ENCODE measurements at places on chromosomes 7 and 10.

GRCh38 chr7:87219545-87220025, at the start of gene TMEM243:
TSS of gene TMEM243 (minus strand) at chr7:87219732. CDS start at chr7:87219503, 229 bp downstream.
- H3K36me3 ChIP-seq, result peaks cover 4% of the 10 kb centered on the region
- peak within 1 kb of the TSS; percentile 99 for H3K4me3 ChIP-seq
- peaks cover 40% of the 10 kb centered on the region for H3K4me1 ChIP-seq
- H3K27ac ChIP-seq, result peak within 1 kb of the TSS; percentile 99
- peak; percentile 79 for DNase-seq

GRCh38 chr7:69708857-69709256, 110.6 kb downstream of the AUTS2 start:
- no peak for DNase-seq
- no peak overlapping the region for H3K27ac ChIP-seq
- H3K4me3 ChIP-seq, result no peak overlapping the region
- H3K27me3 ChIP-seq, result no peaks in the 10 kb centered on the region
- no peaks in the 10 kb centered on the region for H3K4me1 ChIP-seq

DNA sequence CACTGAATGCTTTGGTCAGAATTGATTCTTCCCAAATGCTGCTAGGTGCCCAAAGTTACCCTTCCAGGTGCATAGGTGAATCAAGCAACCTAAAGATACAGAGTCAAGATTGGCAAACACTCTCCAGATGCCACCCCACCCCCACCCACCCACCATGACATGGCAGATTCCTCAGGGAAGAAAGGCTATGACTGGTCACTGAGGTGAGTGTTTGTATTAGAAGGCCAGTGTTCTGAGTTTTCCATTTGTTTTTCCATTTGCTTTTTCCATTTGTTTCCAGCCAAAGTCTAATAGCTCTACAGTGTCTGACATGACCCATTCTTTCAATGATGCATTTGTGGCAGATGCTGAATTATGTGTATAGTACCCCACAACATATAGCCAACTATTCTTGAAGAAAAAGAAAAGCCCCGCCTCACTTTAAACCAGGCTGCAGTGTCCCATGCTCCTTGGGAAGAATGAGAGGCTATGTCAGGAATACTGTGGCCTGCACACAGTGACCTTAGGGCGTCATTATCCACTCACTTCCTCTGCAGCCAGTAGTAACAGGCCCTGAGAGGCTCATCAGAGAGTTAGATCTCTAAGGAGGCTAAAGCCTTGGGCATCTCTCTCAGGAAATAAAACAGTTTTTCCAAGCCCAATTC, 16.1 kb upstream of the HIBADH start:
- no peak overlapping the region for H3K4me3 ChIP-seq
- DNase-seq, result no peak
- H3K27me3 ChIP-seq, result no peaks in the 10 kb centered on the region
- H3K4me1 ChIP-seq, result no peaks in the 10 kb centered on the region
- no peak overlapping the region for H3K27ac ChIP-seq

DNA sequence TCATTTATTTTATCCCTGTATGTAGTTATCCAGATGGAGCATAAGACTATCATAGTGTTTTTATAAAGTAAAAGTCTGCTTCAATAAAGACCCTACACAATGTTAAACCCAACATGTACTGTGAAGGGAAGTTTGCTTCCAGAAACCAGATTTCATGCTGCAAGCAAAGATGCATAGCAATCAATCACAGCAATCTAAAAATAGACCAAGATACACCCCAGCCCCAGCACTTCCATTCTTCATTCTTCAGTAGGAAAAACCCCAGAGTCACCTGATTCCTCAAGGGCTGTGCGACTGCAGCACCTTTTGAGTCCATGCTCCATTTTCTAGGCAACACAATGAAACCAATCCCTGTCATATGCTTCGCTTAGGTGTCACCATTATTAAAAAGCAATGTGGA, 66.9 kb upstream of the PDE1C start:
- H3K27me3 ChIP-seq, result no peaks in the 10 kb centered on the region
- H3K4me1 ChIP-seq, result no peaks in the 10 kb centered on the region
- H3K4me3 ChIP-seq, result no peak overlapping the region
- no peaks in the 10 kb centered on the region for H3K36me3 ChIP-seq

DNA sequence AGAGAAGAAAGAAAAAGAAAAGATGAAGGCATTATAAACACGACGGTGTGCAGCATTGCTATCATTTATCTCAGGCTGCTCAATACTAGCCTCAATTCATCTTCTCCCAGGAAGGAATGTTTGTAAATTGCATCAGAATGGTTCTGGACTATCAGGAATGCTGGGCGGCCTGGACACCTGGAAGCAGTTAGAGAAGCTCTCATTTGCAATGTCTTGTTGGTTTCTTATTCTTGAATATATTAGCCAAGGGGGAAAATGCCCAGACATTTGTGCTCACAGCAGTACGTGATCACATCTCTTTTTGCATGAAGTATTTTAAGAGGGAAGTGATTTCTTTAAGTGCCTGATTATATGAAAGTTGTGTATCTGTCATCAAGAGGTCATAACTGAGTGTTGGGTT, 85.6 kb upstream of the IMMP2L start:
- no peaks in the 10 kb centered on the region for H3K4me1 ChIP-seq
- H3K27ac ChIP-seq, result no peak overlapping the region
- H3K4me3 ChIP-seq, result no peak overlapping the region

DNA sequence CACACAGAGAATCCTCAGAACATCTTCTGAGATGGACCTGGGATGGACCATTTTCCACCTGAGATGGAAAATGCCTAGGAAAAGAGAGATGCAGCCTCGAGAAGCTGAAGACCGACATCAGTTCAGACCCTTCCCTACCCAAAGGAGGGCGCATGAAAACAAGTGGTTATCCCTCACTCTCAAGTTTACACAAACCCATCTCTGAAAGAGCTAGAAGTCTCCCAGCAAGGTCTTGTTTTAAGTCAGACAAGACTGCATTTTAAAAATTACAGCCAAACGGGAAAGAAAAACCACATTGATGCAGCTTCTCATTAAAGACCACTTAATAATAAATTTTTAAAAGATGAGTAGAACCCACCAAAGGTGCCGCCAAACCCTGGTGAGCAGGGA, 1.3 kb downstream of the RAPGEF5 start:
- H3K36me3 ChIP-seq, result peaks cover 3% of the 10 kb centered on the region
- H3K27ac ChIP-seq, result no peak overlapping the region
- no peak for DNase-seq
- peaks cover 3% of the 10 kb centered on the region for H3K4me1 ChIP-seq
- H3K27me3 ChIP-seq, result peaks cover 38% of the 10 kb centered on the region
- peak overlapping the region; percentile 31 for H3K4me3 ChIP-seq

GRCh38 chr10:113982769-113983168, 60.9 kb upstream of the ADRB1 start:
- H3K4me3 ChIP-seq, result no peak overlapping the region
- H3K4me1 ChIP-seq, result peaks cover 2% of the 10 kb centered on the region
- H3K27ac ChIP-seq, result no peak overlapping the region
- no peaks in the 10 kb centered on the region for H3K27me3 ChIP-seq

GRCh38 chr10:80173466-80173865, 31.9 kb downstream of the ANXA11 start:
- no peaks in the 10 kb centered on the region for H3K27me3 ChIP-seq
- peaks cover 27% of the 10 kb centered on the region for H3K4me1 ChIP-seq
- H3K36me3 ChIP-seq, result no peaks in the 10 kb centered on the region
- H3K27ac ChIP-seq, result peak overlapping the region; percentile 79
- no peak overlapping the region for H3K4me3 ChIP-seq
- no peak for DNase-seq

- no peak overlapping the region for H3K4me3 ChIP-seq
- H3K27me3 ChIP-seq, result peaks cover 29% of the 10 kb centered on the region
- H3K4me1 ChIP-seq, result peaks cover 2% of the 10 kb centered on the region
- peaks cover 4% of the 10 kb centered on the region for H3K36me3 ChIP-seq
These were observed 292.0 kb downstream of the WDR37 start for GRCh38 chr10:1347962-1348772.

GRCh38 chr10:9215121-9215520, 1160.6 kb downstream of the GATA3 start:
- no peak for DNase-seq
- no peak overlapping the region for H3K27ac ChIP-seq
- peaks cover 2% of the 10 kb centered on the region for H3K4me1 ChIP-seq

DNA sequence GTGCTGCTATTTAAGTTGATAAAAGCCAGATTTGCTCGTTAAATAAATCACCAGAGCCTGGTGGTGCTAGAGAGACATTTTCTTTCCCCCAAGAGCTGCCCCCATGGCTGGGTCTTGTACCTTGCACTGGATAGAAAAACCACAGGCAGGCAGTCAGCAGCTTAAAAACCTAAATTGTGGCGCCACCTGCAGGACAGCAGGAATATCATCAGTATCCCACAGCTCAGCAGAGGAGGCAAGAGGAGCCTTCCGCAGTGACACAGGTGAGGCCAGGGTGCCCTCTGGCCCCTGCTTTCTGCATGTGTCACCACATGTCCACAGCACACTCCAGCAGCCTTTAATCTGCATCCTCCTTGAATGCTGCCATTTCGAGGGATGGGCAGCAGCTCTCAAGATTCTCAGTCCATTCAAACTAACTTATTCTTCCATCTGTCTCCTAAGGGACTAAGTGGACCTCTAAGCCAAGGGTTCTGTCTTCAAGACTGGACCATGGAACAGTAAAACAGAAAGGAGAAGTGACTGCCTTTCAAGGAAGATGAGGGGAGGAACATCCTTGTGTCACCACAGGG, 4.5 kb upstream of the PLXNA4 start:
- H3K4me3 ChIP-seq, result no peak overlapping the region
- peaks cover 50% of the 10 kb centered on the region for H3K27me3 ChIP-seq
- no peak overlapping the region for H3K27ac ChIP-seq
- DNase-seq, result peak; percentile 21
- peaks cover 9% of the 10 kb centered on the region for H3K4me1 ChIP-seq

GRCh38 chr7:69823151-69823744, 225.0 kb downstream of the AUTS2 start:
- no peak for DNase-seq
- H3K27ac ChIP-seq, result no peak overlapping the region
- no peak overlapping the region for H3K4me3 ChIP-seq
- no peaks in the 10 kb centered on the region for H3K36me3 ChIP-seq

GRCh38 chr10:108095932-108096925, 931.7 kb upstream of the SORCS1 start:
- H3K36me3 ChIP-seq, result no peaks in the 10 kb centered on the region
- no peak overlapping the region for H3K27ac ChIP-seq
- H3K4me3 ChIP-seq, result no peak overlapping the region
- DNase-seq, result no peak

DNA sequence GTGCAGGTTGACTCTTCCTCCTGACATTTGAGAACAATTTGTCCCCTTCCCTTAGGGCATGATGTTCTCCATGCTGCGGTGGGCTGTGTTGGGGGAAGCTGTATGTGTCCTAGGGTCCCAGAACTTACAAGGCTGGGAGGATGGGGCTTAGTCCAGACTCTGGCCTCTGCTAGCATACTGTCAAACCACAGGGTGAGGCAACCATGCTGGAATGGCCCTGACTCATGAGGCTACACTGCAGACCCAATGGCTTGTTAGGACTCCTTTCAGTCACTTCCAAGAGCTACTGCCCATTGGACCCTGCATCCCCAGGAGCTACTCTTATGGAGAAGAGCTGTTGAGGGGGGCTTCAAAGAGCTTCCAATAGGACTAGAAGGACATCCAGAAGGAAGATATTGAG, 20.1 kb upstream of the FAM170B start:
- H3K36me3 ChIP-seq, result peaks cover 3% of the 10 kb centered on the region
- H3K4me1 ChIP-seq, result peaks cover 16% of the 10 kb centered on the region
- H3K4me3 ChIP-seq, result no peak overlapping the region

- no peaks in the 10 kb centered on the region for H3K36me3 ChIP-seq
- H3K4me3 ChIP-seq, result no peak overlapping the region
These were observed 465.5 kb downstream of the PHTF2 start for GRCh38 chr7:78264105-78264504.

GRCh38 chr10:103127241-103127640, 65.8 kb downstream of the NT5C2 start:
- no peaks in the 10 kb centered on the region for H3K27me3 ChIP-seq
- no peak overlapping the region for H3K4me3 ChIP-seq
- H3K4me1 ChIP-seq, result peaks cover 13% of the 10 kb centered on the region
- peak overlapping the region; percentile 54 for H3K27ac ChIP-seq
- H3K36me3 ChIP-seq, result peaks cover 2% of the 10 kb centered on the region

DNA sequence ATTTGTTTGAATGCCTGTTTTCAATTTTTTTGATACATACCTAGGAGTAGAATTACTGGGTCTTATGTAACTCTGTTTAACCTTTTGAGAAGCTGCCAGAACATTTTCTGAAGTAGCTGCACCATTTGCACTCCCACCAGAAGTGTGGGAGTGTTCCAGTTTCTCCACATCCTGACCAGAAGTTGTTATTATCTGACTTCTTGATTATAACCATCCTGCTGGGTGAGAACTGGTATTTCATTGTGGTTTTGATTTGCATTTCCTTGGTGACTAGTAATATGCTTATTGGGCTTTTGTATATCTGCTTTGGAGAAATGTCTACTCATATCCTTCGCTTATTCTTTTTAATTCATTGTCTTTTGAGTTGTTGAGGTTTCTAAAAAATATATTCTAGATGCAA, 117.2 kb upstream of the GLCCI1 start:
- H3K36me3 ChIP-seq, result no peaks in the 10 kb centered on the region
- H3K4me1 ChIP-seq, result peaks cover 8% of the 10 kb centered on the region
- no peaks in the 10 kb centered on the region for H3K27me3 ChIP-seq
- no peak overlapping the region for H3K27ac ChIP-seq
- DNase-seq, result no peak

DNA sequence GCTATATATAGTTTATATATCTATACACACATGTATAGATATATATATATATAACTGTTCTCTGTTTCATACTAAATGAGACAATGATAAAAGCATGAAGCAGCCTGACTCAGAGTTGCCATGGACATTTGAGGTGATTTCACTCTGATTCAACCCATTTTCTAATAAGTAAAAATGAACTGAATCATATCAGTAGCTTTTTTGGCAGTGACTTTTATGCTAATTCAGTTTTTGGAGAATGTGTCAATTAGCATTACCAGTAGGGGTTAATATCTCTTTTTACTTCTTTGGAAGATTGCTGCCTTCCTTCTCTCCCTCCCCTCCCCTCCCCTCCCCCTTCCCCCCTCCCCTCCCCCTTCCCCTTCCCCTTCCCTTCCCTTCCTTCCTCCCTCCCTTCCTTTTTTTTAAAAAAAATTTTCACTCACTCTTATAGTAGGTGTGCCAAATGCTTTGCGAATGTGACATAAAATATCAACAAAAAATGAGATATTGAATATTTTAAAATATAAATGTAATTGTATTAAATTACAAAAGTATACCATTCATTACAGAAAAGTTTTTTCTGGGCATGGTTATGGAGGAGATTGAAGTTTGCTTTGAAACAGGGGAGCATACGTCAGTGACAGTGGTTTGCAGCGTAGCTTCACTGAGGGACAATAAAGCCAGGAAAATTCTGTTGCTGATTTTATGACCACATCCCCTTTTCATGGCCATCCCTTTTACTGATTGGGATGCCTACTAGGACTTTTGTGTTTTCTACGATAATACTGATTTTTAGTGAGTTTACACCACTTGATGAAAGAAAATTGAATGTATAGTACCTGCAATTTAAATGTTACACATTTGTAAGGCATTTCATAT, 64.0 kb upstream of the KLF6 start:
- H3K4me1 ChIP-seq, result peaks cover 19% of the 10 kb centered on the region
- no peaks in the 10 kb centered on the region for H3K36me3 ChIP-seq
- DNase-seq, result no peak
- peak overlapping the region; percentile 95 for H3K27ac ChIP-seq
- H3K4me3 ChIP-seq, result no peak overlapping the region
